ENCODE measurements at places on chromosomes 6 and 20. TPM values are rescaled to one million over a fixed set of nuclear protein-coding genes. Genes with fewer than 3 reads are reported as not detected.

- no peak for DNase-seq
Observed at GRCh38 chr6:17439243-17439993, 46.0 kb downstream of the CAP2 start.

- DNase-seq, result peak; percentile 86
Observed at GRCh38 chr6:111600154-111600553, 5.5 kb downstream of the TRAF3IP2 start.

- no peak for DNase-seq
Observed at GRCh38 chr6:17871189-17871519, 116.3 kb downstream of the KIF13A start.

DNA sequence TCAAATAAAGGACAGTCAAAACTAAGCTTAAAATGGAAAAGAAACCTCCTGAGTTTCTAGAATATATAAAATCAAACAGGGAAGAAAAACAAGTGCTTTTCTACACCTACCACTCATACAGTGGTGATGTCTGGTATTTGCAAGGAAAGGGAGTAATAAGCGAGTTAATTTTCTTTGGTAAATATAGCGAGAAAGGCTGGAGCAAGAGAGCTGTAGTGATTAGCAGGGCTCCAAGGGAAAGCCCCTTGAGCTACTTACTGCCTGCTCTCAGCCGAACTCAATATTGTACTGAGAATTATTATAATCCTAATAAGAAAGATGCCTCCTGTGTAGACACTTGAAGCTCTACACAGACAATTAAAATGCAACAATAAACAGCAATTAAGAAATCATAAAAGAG is 296.3 kb downstream of the LAMA2 start:
- DNase-seq, result no peak

DNA sequence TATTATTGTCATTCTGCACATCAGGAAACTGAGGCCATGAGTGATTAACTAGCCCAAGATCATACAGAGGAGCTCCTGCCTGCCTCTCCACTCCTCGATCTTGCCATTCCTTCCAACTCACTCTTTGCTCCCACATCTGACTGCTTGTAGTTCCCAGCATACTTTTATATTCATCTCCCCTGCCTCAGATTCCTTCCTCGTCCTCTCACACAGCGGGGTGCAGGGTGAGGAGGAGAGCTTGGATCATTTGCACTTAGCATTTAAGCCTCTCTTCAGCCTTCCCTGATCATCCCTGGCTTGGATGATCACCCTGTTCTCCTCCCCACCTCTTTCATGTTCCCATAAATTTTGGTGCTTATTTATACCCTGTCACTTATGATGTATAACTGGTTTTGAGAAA is 515.1 kb upstream of the SOX4 start:
- no peak for DNase-seq

SIRPD gene
- total RNA-seq, result not detected

Data from bronchial epithelial cell (primary cell).